ACHN (cell line): ENCODE measurements at places on chromosomes 16 and 17.
A peak's percentile ranks its signal among the peaks of the same experiment; 100 is the strongest.

- DNase-seq, result no peak
Observed at GRCh38 chr17:31488264-31488981, 96.9 kb downstream of the RAB11FIP4 start.

DNA sequence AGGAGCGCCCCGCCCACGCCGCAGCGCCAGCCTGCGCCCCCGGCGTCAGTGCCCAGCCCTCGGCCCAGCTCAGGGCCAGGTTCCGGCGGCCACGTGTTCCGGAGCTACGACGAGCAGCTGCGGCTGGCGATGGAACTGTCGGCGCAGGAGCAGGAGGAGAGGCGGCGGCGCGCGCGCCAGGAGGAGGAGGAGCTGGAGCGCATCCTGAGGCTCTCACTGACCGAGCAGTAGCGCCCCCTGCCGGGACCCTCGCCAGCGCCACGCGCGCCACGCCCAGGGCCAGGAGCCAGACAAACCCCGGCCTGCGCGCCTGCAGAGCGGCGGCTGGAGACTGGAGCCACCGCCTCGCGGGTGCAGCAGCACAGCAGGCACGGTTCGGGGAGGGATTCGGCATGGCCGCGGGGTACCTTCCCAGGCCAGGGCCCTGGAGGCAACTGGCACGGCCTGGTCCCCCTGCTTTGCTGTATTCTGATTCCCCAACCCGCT lies 9.3 kb downstream of the CORO6 start:
- no peak for DNase-seq

- no peak for DNase-seq
Observed at GRCh38 chr16:25593260-25593659, 98.5 kb upstream of the HS3ST4 start.

GRCh38 chr16:78796221-78796866 lies 696.9 kb downstream of the WWOX start:
- DNase-seq, result peak; percentile 19

DNA sequence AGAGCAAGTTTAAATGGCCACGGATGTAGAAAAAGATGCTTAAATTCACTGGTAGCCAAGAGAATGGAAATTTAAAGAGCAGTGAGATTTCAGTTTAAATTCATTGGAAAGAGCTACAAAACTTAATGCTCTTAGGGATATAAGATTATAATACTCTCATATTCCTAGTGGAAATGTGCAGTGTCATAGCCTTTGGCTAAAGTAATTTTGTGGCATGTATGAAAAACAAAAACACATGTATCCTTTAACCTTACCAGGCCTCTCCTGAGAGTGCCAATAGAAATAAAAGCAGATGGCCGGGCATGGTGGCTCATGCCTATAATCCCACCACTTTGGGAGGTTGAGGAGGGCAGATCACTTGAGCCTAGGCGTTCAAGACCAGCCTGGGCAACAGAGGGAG lies 289.2 kb downstream of the PHKB start:
- no peak for DNase-seq

DNA sequence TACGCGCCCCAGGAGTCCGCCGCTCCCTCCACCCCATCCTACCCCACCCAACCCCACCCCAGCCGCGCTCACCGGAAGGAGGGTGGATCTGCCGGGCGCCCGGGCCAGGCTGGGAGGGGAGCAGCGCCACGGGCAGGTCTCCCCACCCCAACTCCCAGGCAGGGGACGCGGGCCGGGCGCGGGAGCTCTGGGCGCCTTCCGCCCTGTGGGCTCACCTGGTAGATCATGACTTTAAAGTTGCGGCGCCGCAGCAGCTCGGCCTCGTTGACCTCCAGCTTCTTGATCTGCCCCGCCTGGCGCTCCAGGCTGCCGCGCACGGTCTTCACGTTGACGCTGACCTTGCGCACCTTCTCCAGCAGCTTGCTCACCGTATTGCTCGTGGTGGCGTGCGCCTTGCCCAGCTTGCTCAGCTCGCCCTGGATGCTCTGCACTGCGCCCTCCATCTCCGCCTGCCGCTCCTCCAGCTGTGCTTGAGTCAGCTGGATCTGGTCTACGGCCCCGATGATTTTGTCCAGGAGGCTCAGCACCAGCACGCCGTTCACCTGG lies 571 bp downstream of the CAVIN1 start:
- DNase-seq, result peak; percentile 38

GRCh38 chr16:53775821-53776431 lies 72.0 kb downstream of the FTO start:
- DNase-seq, result peak; percentile 88

GRCh38 chr16:12320298-12320706 lies 343.8 kb downstream of the SNX29 start:
- peak; percentile 49 for DNase-seq

- no peak for DNase-seq
Observed at GRCh38 chr17:28858801-28859355, 4.1 kb downstream of the ERAL1 start.

DNA sequence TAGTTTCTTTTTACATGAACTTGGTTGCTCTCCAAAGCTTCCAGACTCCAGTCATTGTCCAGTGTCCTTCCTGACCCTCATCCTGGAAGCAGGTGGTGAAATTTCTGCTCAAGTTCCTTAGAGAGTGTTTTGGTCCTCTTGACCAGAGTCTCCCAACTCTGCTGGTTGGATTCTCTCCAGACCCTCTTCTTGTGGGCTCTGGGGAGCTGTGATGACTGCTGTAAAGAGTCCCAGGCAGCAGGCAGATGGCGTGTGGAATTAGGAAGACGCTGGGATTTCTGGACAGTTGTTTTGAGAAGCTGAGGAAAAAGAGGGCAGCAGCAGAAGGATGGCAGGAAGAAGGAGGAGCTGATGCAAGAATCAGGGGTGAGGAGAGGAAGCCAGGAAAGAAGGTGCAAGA lies 1.6 kb upstream of the SEZ6 start:
- DNase-seq, result no peak

DNA sequence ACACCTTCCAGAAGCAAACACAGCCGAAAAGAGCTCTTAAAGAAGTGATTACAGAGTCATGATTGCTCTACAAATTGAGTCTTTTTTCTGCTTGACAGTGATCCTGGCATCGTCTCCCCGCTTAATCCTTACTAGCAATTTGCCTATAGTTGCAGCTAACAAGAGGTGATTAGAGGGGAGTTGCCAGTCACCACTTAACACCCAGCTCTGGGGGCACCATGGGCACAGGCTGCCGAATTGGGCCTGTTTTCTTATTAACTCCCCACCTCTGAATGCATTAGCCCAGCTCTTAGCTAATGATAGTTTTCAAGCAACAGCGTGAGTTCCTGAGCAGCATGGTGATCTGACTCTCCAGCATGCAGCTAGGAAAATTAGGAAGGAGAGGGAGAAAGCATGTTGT lies 93.5 kb downstream of the RBFOX1 start:
- no peak for DNase-seq

DNA sequence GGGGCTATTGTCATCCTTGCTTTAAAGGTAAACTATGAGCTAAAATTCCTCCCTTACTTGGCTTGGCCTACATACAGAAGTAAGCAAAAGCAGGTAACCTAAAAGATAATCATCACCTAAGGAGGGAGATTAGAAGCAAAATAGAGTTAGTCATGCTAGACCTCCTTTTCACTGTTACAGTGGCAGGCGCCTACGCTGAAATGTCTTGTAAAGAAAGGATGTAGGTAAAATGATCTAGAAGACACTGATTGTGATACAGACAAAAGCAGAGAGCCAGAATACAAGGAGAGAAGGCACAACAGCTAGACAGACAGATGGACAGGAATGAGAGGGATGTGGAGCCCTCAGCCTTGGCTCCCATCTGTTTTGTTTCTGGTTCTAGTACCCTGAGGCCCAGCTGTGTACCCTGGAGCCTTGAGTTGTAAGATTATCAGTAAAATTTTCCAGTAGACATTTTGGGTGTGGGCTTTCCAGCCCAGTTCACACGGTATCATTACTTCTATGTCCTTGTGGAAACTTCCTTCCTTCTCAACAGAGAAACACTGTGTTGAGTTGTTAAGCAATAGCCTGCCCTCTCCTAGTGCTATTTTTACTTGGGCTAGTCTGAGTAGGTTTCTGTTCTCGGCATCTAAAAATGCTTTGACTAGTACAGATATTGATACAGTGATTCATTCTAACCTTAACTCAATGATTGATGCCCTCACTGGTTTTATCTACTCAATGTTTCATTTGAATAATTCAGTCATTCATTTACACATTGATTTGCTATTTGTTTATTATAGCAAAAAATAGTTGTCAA lies 7.7 kb upstream of the C16orf78 start:
- DNase-seq, result no peak

- DNase-seq, result no peak
Observed at GRCh38 chr17:27630607-27631410, at the start of gene LGALS9. TSS of gene LGALS9 (plus strand) at chr17:27631188. CDS start at chr17:27631266, 78 bp downstream.

GRCh38 chr16:66150698-66151482 lies 215.6 kb upstream of the CDH5 start:
- DNase-seq, result no peak

DNA sequence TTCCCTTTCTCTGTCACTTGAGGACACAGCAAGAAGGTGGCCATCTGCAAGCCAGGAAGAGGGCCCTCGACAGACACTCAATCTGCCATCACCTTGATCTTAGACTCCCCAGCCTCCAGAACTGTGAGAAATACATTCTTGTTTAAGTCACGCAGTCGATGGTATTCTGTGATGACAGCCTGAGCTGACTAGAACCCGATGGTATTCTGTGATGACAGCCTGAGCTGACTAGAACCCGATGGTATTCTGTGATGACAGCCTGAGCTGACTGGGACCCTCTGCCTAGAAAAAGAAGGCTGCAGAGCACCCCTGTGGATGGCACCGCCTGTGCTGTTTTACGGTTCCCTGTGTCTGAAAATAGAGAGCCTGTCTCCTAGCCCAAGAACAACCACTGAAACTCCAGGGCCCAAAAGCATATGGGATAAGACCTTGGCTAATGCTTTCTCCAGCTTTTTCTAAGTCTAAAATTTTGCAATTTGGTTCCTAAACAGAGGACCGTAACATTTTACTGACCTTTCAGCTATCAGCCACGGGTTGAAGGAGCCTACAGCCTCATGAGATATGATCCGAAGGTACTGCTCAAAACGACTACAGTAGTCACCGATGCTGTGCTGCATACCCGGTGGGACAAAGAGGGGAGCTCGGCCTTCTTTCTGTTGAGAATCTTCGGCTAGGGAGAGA lies 33.1 kb upstream of the PITPNM3 start:
- no peak for DNase-seq

DNA sequence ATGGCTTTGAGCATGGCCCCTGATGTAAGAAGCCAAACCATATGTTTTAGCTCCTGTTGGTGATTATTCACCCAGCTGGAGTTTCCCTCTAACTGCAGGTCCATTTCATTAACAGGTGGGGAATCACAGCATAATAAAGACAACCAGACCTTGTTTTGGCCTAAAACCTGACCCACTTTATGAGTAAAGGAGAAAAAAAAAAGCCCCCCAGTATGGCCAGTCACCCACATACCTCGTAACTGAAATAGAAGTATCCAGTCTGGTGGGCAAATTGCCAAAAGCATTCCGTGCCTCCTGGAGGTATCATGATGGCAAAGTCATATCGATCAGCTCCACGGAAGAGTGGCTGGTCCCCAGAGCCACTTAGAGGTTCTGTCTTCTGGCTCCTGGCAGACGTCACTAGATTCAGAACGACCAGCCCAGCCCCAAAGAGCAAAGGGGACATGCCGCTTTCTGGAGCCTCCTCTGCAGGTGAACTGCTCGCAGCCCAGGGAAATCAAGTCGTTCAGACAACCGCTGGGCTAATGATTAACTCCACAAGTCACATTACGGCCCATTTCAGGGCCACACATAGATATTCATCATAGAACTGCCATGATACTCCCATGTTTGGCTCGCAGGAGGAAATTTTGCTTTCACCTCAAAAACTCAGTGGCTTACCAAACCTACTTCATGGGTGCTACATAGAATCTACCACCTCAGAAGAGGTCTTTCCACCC lies at the start of gene TMED6:
Gene TMED6 (minus strand): TSS at position 478 of the 719 bp plus-strand sequence. CDS start 33 bp downstream, at position 445.
- DNase-seq, result peak; percentile 69

- DNase-seq, result no peak
Observed at GRCh38 chr16:23865853-23866252, 30.1 kb downstream of the PRKCB start.

GRCh38 chr17:71099003-71099714 lies 929.8 kb downstream of the KCNJ2 start:
- DNase-seq, result no peak

GRCh38 chr17:78873519-78874340 lies 29.3 kb downstream of the CEP295NL start:
- peak; percentile 46 for DNase-seq

- DNase-seq, result no peak
Observed at GRCh38 chr16:85963753-85964285, 64.9 kb downstream of the IRF8 start.

- no peak for DNase-seq
Observed at GRCh38 chr16:74094514-74094913, 202.1 kb upstream of the PSMD7 start.

- no peak for DNase-seq
Observed at GRCh38 chr17:235831-236640, 54.6 kb upstream of the DOC2B start.

- DNase-seq, result no peak
Observed at GRCh38 chr17:14768923-14769322, 468.0 kb downstream of the HS3ST3B1 start.
